Epithelial cell of proximal tubule (primary cell): ENCODE measurements at places on chromosomes 3 and 15.

DNA sequence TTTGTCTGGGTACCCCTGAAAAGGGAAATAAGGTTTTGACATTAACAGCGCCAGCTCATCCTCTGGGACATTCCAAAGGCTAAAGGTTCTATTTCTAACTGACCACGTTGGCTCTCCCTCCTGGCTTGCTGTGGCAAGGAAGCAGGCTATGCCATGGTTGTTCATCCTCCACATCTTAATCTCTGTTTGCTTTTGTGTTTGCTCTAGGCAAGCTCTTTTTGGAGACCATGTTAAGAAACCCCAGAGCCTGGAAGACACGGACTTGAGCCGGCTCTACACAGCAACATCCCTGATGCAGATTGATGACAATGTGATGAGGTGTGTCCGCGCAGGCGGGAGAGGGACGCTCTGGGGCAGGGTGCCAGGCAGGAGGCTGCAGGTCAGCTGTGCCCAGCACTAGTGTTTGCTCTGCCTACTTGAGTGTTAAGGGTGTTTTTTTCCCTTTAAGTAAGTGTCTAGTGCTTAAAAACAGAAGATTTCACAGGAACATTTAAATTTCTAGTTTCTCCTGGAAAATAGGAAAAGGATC, 33.3 kb downstream of the RLBP1 start:
- no peak for DNase-seq

DNA sequence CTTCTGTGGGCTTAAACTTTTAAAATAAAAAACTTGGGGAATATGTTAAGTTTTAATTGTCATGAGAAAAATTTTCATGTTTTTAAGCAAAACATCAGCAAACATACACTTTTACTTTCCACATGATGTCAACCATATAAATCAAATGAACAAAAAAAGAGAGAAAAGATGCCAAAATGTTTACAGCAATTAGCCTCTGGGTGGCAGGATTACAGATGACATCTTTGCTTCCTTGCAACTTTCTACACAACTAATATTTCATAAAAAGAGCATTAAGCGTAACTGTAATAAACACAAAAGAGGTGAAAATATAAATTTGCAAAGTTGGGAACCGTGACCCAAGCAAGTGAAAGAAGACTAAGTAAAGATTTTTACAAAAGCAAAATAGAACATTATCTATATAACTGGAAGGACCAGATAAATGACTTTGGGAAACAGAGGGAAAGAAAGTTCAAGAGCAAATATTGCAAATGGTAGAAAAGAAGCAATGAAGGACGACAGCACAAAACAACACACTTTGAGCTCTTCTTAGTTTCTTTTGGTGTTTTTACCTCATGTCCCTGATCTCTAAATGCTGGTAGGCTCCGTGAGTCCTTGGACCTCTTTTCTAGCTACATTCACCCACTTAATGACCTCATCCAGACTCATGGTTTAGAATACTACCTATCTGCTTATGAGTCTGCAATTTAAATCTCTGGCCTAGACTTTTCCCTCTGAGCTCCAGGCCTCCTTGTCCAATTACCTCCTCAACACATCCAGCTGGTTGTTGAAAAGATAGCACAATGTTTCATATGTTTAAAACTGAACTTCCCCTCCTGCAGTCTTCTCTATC, 9.4 kb downstream of the TP53BP1 start:
- DNase-seq = no peak

DNA sequence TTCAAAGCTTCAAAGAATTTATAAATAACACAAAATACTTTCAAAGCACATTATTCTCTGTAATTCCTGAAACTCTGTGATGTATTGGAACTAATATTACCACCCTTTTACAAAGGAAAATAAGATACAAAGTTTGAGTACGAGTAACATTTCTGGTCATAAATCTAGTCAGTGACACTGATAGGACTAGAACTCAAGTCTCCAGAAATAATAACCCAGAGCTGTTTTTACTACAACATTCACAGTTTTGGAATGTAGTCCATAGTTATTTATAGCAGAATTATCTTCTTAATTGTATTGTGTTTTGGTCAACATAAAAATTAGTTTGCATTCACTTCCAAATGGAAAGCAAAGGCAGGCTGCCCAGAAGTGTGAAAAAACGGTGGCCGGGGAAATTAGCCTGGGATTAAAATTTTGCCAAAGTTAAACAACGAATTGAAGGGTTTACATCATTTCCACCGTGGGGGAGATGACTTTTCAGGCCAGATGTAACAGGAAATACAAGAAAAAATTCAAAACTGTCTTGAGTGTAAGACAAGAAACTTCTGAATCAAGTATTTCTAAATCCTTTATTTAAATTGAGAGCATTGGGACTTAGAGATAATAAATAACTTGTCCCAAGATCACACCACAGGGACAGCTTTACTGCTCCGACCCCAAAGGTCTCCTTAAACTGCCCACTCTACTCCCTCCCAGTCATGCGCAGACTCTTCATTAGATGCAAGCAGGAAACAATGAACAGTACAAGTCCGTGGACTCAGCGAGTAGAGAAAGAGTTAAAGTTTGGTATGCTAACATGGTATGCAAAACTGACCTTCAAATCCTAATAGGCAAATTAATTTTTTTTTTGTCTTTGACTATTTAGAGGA, 74.3 kb upstream of the VGLL4 start:
- DNase-seq = no peak

- no peak for DNase-seq
Observed at GRCh38 chr15:56890038-56890437, 28.4 kb upstream of the TCF12 start.

DNA sequence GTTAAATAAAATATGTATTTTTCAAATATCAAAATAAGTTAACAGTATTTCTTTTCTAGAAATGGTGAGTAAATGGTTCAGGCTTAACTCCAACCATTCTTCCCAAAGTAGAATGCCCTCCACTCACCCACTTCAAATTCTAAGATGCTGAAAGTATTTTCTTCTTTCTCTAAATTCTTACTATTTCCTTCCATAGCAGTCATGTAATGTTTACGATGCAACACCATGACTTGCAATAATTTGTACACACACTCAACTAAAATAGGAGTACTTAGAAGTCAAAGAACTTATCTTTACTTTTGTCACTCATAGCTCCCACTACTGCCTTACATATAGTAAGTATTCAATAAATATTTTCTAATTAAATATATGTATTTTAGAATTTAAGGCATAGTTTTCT, 65.0 kb downstream of the AQR start:
- DNase-seq = no peak

DNA sequence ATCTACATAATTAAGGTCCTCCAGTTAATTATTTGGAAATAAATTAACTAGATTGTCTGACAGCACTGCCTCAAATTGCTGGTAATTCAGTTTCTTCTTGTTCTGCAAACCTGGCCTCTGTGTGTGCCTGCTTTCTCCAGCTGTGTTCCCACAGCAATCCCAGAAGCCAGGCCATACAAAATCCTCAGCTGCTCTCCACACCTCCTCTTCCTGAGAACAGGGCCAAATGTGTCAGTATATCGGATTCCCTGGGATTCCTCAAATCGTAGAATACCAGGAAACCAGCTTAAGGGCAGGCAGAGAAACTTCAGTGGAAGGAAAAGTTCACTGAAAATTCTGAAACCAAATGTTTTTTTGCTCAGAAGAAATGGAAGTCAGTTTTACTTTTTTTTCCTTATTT, 261.4 kb downstream of the ZMAT3 start:
- DNase-seq = no peak

DNA sequence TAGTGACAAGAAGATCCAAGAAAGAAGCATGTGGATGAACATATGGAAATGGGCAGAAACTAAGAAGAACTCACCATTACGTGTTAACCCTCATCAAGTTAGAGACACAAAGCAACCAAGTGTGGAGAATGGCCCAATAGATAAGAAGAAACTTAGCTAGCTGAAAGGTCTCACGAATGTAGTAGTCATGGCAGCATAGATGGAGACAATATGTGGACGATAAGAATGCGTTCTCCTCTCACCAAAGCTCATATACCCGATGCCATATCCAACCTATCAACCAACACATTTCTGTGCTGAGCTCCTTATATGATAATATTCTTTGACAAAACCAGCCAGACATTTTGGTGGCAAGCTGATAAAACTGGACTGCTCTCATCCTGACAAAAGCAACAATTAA, 15.1 kb upstream of the CLDN1 start:
- no peak for DNase-seq

DNA sequence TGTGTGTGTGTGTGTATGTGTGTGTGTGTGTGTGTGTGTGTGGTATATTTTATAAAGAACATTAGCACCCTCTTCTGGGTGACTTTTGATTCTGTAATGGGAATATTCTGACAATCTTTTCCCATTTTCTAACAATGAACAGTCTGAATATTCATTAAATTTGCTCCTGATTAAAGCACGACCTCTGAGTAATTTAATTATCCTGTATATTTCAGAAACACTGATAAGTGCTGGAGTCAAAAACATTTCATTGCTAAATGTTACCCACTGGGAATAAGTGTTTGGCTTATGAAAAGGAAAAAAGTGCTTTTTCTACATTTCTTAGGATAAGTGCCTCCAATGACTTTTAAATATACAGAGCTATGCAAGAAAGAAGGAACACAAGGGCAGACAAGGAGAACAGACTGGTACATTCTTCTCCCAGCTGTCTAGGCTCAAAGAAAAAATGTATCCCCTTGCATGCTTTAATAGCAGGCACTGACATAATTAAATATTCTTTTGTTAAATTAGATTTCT, 32.3 kb upstream of the SYNPR start:
- DNase-seq = no peak

GRCh38 chr3:49351521-49352011, 6.6 kb downstream of the GPX1 start:
- DNase-seq = peak; percentile 91

- DNase-seq = no peak
Observed at GRCh38 chr15:65752151-65752700, 39.9 kb downstream of the DENND4A start.

DNA sequence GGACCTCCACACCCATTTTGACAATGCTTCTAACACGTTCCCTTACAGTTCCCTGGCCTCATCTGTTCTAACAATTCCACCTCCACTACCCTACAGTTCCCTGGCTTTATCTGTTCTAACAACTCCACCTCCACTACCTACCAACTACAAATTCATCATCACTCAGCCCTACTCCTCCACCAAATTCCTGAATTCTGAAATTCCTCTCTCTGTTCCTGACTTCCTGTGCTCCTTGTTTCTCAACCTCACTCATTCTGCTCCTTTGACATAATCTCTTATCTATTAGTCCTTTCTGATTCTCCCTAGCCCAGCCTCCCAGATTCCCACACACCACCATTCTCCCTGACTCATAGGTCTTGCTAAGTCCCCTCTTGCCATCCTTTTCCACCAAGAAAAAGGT, 22.5 kb downstream of the UPK1B start:
- no peak for DNase-seq

DNA sequence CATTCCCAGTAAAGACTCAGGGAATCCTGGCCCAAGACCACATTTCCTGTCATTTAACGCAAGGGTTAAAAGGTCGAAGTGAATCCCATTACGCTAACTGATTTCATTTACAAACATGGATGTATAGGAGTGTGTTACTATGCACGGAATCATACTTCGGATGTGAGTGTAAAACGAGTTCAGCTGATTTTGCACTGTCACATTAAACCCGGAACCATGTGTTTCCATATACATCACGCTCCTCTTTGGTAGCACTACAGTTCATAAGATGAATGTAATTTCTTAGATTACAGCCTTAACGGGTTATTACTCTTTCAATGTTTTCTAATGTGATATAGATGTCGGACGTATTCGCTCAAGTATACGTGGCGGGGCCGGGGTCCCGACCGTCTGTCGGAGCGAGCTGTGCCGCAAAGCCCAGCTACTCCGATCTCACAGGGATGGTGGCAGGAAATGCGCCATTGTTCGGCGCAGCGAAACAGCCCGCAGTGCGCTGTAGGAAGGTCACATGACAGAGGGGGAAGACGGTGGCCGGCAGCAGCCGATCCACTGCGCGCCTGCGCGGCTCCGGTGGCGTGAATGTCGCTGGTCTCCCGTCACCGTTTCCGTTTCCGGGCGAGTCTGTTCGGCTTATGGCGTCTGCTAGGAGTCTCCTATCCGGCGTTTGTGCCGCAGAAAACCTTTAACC, 97.3 kb downstream of the NPAP1 start:
- peak; percentile 31 for DNase-seq

DNA sequence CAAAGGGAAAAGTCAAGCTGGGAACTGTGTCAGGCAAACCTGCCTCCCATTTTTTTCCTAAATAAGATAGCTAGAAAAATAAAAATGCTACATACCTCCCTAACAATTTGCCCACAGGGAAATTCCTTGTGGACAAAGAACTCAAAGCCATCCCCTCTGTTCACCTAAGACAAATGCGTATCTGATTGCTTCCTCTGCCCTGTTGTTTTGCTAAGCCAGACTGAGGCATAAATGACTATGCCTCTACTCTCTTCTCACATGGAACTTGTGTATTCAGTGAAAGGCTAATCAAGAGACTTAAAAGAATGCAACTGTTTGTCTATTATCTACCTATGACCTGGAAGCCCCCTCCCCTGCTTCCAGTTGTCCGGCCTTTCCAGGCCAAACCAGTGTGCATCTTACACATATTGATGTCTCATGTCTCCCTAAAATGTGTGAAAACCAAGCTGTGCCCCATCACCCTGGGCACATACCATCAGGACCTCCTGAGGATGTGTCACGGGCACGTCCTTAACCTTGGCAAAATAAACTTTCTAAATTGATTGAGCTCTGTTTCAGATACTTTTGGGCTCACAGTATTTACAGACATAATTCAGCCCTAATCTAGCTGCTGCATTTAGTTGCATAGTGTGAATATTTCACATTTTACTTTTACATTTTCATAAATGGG, 15.8 kb downstream of the CHD2 start:
- no peak for DNase-seq

DNA sequence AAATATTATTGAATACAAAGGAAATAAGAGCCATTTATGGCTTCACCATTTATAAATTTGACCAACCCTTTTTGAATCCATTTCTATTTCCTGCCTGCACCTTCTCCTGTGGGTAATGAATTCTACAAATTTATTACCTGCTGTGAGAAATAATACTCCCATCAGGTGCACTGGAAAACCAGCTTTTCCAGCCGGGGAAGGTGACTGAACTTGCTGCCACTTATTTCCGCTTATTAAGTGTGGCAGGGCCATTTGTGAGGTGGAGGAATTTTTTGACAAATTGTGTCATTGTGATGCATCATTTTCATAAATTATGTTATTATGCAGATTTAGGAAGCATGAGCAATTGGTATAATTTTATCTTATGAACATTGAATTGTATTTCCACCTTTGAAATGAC, 151.1 kb downstream of the SQOR start:
- no peak for DNase-seq

GRCh38 chr15:78638658-78639314, 2.2 kb downstream of the CHRNB4 start:
- no peak for DNase-seq
